ENCODE measurements at places on chromosomes 2 and 18.

DNA sequence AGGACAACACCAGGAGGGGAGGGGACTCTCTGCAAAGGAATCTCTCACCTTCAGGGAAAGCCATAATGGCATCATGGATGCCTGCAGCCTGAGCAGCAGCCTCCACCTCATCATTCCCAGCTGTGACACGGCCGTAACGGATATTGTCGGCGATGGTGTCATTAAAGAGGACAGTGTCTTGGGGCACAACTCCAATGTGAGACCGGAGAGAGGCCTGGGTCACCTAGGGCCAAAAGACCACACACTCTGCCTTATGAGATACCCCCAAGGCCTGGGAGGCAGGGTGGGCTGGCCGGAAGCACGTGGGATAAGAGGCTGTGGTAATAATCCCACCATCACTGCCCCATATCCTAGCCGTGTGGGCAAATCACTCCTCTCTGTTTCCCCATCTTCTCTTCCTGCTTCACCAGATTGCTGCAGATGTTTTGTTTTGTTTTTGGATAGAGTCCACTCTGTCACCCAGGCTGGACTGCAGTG lies 4.3 kb downstream of the ZFAND2B start:
- DNase-seq, result no peak

DNA sequence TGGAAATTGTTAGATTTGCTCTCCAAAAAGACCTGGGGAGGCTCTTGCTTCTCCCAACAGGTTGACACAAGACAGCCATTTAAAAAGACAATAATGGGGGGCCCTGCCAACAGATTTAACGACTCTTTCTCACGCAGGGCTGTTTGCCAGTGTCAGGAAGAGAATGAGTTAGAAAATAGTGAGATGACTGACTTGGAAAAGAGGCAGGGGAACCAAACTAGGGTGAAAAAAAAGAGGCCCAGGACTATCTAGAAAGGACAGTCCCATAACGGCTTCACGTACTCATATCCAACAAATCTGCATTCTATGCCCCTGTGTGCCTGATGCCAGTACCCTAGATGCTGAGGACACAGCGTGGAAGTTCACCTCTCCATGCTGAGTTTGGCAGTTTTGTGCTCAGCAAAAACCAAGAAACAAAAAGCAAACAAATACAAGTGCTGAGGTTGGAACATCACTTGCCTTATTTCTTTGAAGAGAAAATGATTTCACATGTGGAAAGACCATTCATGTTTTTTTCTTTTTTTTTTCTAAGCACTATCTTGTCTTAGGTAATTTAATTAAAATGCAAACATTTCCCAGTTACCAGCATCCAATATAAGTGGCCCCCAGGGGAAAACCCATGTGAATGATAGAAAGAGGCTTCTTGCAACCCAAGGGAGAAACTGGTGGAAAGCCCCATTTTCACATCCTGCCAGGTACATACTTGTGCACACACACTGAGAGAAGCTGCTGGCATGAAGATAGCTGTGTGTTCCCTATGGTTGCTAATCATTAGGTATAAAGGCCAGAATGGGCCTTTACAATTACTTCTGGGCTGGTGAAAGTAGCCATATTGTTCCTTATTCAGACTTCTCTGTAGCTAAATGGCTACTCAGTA lies 10.6 kb upstream of the WIPF1 start:
- DNase-seq, result no peak

DNA sequence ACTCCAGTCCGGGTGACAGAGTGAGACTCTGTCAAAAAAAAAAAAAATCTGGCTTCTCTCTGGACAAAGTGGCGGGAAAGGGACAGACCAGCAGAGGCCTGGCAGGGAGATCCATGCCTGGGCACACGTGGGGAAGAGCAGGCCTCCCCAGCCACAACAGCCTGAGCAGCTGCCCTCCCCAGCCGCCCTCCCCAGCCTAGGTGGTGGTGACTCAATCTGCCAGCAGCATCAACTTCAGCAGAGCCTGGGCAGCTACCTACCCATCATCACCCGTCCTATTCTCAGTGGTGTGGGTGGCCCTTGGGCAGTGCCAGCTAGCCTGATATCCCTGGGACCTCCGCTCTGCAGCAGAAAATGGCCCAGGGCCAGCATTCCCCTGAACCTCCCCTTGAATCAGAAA lies 612.4 kb downstream of the FBXO15 start:
- DNase-seq, result no peak

- DNase-seq, result no peak
Measured at GRCh38 chr2:45452866-45453265, 158.2 kb downstream of the SRBD1 start.

DNA sequence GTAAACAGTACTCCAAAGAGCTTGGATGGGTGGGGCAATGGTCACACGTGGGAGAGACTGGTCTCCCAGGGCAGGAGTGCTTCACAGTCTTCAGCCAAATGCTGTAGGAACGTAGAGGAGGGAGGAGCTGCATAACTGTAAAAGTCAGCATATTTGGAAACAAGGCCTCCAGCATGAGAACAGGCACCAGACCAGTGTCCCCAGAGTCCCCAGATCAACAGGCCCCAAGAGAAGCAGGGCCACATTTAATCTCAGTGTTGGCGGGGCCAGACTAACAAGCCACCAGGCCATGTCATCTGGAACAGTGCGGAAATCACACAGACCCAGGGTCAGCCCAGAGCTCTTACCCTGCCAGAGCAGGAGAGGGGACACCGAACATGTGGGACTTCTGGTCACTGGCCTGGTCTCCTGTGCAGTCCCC lies 63.2 kb downstream of the ADCY3 start:
- no peak for DNase-seq

- no peak for DNase-seq
Measured at GRCh38 chr2:224971214-224971613, 71.1 kb downstream of the DOCK10 start.

Data from activated naive CD4-positive, alpha-beta T cell (primary cell).